Activated CD8-positive, alpha-beta T cell treated with anti-CD3 and anti-CD28 coated beads for 36 hours (primary cell): ENCODE measurements at places on chromosomes 3 and 15. TPM values are rescaled to one million over a fixed set of nuclear protein-coding genes. Genes with fewer than 3 reads are reported as not detected.

TMEM158 gene
- total RNA-seq, result not detected

DNA sequence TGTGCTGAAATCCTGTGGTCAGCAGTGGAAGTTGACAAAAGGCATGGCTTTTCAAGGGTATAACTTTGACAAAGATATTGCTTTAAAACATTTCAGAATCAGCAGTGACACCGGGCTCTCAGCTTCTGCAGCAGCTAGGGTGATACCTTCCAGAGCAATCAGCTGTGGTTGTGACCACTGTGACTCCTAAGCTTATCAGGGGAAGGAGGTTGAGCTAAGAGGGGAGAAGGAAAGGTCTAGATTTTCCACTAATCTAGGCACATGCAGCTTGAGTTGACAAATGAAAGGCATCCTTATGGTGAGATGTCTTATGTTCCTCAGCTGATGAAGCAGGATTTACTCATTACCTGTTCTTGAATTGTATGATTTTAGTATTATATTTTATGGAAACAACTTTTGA, 16.3 kb upstream of the LRRFIP2 start:
- no peaks in the 10 kb centered on the region for H3K36me3 ChIP-seq
- H3K4me1 ChIP-seq, result no peaks in the 10 kb centered on the region
- DNase-seq, result no peak
- no peak overlapping the region for H3K27ac ChIP-seq

DNA sequence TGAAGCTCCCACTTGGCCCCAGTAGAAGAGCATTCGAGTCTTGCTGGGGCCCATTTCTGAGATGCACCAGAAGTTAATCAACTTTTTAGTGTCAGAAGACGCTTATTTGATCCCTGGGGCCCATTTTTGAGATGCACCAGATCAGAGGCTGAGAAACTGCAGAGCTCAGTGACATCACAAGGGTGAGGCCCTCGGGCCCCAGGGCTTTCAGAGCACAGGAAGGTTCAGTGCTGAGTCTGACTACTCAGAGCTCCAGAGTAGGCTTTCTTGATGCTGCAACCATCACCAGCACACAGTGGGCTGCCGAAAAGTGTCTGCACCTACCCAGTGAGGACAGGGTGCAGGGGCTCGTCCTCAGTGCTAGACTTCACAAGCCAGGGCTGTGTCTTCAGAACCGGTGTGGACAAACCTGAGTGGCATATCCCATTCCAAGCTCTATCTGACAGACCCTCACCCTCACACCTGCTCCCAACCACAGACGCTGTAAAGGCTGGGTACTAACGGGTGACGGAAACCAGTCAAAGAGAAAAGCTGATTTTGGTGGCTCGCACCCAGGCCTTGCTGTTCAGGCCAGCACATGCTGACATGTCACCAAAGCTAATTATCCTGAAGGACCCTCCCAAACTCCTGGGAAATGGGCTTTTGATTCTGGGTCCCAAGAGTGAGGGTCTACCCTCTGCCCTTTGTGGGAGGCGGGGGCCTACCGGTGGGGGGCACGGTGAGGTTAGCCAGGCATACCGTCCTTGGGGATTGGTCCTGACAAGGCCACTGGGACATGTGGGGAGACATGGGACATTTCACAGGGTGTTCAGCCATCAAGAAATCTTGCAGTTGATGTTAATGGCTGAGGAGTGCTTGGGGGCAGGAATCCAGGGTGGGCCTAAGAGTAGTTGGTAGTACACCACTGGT, 83.0 kb downstream of the PDCD6IP start:
- no peak overlapping the region for H3K4me3 ChIP-seq
- peaks cover 5% of the 10 kb centered on the region for H3K27me3 ChIP-seq
- no peaks in the 10 kb centered on the region for H3K36me3 ChIP-seq
- no peak for DNase-seq

PIERCE2 gene
- total RNA-seq, result not detected

LRTM1 gene
- not detected for total RNA-seq

GRCh38 chr3:178443634-178444033, 92.6 kb upstream of the KCNMB2 start:
- H3K4me1 ChIP-seq, result no peaks in the 10 kb centered on the region
- no peak for DNase-seq
- H3K36me3 ChIP-seq, result no peaks in the 10 kb centered on the region
- H3K4me3 ChIP-seq, result no peak overlapping the region
- H3K27me3 ChIP-seq, result peaks cover 5% of the 10 kb centered on the region
- H3K27ac ChIP-seq, result no peak overlapping the region

PLA1A gene
- not detected for total RNA-seq

- H3K4me3 ChIP-seq, result no peak overlapping the region
- no peaks in the 10 kb centered on the region for H3K4me1 ChIP-seq
- DNase-seq, result no peak
- peaks cover 12% of the 10 kb centered on the region for H3K27me3 ChIP-seq
- no peak overlapping the region for H3K27ac ChIP-seq
- H3K36me3 ChIP-seq, result no peaks in the 10 kb centered on the region
These were observed 167.6 kb upstream of the ST8SIA2 start for GRCh38 chr15:92226020-92226612.

DNA sequence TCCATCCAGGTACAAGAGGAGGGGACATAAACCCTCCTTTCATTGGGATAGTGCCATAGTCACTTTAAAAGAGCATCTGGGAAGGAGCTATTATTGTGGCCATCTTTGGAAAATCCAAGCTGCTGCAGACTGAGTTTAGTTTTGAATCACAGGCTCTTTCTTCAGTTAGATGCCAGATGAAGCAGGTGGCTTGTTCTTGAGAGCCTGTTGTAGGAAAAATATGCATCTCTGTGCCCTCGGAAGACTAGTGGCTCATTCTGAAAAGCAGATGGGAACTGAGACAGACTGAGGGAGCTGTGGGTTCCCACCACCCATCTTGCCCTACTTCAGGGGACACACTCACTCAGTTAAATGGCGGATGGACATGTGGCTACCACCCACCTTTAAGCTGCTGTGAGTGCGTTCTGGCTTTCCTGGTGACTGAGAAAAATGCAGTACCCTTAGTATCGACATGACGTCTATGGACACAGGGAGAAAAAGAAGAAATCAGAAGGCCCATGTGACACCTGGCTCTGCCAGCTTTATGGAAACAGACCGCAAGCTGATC, 50.2 kb downstream of the RARB start:
- H3K4me1 ChIP-seq, result no peaks in the 10 kb centered on the region
- no peak overlapping the region for H3K27ac ChIP-seq
- no peak for DNase-seq

GRCh38 chr3:73787620-73788019, 162.9 kb upstream of the PDZRN3 start:
- H3K27me3 ChIP-seq, result no peaks in the 10 kb centered on the region
- no peaks in the 10 kb centered on the region for H3K36me3 ChIP-seq
- no peak overlapping the region for H3K27ac ChIP-seq

GOLGA8G gene
- not detected for total RNA-seq

DNA sequence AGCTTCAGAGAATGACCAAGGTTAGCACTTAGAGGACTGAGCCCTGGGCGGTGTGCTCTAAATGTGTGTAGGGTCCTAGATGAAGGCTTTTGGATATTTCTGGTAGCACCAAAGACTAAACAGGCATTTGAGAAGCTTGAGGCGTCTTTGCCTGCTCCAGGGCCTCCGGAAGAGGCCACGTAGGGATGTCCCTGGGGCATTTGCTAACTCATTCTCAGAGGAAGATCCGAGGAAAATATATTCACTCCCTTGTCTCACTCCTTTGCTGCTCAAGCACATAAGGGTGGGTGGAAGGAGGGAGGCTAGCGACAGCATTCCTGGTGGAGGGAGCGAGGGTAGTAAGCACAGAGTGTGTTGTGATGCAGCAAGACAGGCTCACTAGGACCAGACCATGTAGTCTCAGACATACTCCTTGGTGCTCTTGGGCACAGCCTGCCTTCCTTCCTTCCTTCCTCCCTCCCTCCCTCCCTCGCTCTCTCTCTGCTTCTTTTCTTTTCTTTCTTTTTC, 38.5 kb upstream of the XCR1 start:
- no peak for DNase-seq
- H3K4me1 ChIP-seq, result peaks cover 60% of the 10 kb centered on the region
- no peaks in the 10 kb centered on the region for H3K36me3 ChIP-seq
- peak overlapping the region; percentile 31 for H3K4me3 ChIP-seq
- H3K27ac ChIP-seq, result peak overlapping the region; percentile 66

MYD88 gene
- total RNA-seq, result 29.3 TPM

- H3K27me3 ChIP-seq, result no peaks in the 10 kb centered on the region
- H3K27ac ChIP-seq, result no peak overlapping the region
- H3K4me1 ChIP-seq, result no peaks in the 10 kb centered on the region
- no peaks in the 10 kb centered on the region for H3K36me3 ChIP-seq
These were observed 330.5 kb upstream of the KCNMB2 start for GRCh38 chr3:178205740-178206139.

GRCh38 chr3:111851511-111851954, 7.5 kb upstream of the PHLDB2 start:
- H3K4me3 ChIP-seq, result no peak overlapping the region
- no peaks in the 10 kb centered on the region for H3K36me3 ChIP-seq
- no peak overlapping the region for H3K27ac ChIP-seq
- no peak for DNase-seq

SIDT1 gene
- total RNA-seq, result 24.0 TPM

GP5 gene
- 0.72 TPM for total RNA-seq

MUC20 gene
- 0.20 TPM for total RNA-seq

GRCh38 chr3:77053795-77054194, 13.9 kb downstream of the ROBO2 start:
- no peaks in the 10 kb centered on the region for H3K36me3 ChIP-seq
- no peak for DNase-seq
- no peak overlapping the region for H3K4me3 ChIP-seq
- H3K4me1 ChIP-seq, result no peaks in the 10 kb centered on the region
- no peaks in the 10 kb centered on the region for H3K27me3 ChIP-seq

DNA sequence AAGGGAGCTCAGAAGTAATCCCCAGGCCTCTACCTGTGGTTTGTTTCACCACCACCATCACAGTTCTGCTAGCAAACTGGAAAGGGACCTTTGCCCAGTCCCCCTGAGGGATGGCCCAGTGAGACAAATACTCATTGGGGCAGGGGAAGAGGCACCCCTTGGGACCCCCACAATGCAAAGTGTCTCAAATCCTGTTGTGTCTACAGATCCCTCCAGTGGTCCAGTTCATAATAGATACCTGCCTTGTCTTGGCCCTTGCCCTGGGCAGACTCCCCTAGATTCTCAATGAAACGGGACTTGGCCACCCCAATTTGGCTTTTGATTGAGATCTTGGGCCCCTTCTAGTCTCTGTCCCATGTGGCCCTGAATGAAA, 43.8 kb upstream of the RAB6B start:
- no peak for DNase-seq
- peaks cover 5% of the 10 kb centered on the region for H3K27me3 ChIP-seq
- H3K4me1 ChIP-seq, result peaks cover 5% of the 10 kb centered on the region
- H3K4me3 ChIP-seq, result no peak overlapping the region

DNA sequence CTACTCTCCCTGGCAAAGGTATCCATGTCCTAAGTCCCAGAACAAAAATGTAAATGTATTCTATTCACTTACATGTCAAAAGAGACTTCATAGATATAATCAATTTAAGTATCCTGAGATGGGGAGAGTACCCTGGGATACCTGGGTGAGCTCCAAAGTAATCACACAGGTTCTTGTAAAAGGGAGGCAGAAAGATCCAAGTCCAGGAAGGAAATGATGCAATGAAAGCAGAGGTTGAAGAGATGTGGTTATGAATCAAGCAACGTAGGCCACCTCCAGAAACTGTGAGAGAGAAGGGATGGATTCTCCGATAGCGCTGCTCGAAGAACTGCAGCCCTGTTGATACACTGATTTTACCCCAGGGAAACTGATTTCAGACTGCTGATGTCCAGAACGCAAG, 93.9 kb upstream of the VGLL3 start:
- H3K27ac ChIP-seq, result no peak overlapping the region
- H3K4me3 ChIP-seq, result no peak overlapping the region
- DNase-seq, result no peak
- peaks cover 8% of the 10 kb centered on the region for H3K4me1 ChIP-seq
- no peaks in the 10 kb centered on the region for H3K36me3 ChIP-seq

- no peaks in the 10 kb centered on the region for H3K4me1 ChIP-seq
- DNase-seq, result no peak
- no peak overlapping the region for H3K4me3 ChIP-seq
- no peaks in the 10 kb centered on the region for H3K36me3 ChIP-seq
These were observed 167.3 kb downstream of the FAM43A start for GRCh38 chr3:194852831-194853508.

SRGAP3 gene
- total RNA-seq, result 1.8 TPM

BTLA gene
- 12.8 TPM for total RNA-seq

- H3K27ac ChIP-seq, result no peak overlapping the region
- peaks cover 12% of the 10 kb centered on the region for H3K27me3 ChIP-seq
- H3K4me1 ChIP-seq, result peaks cover 37% of the 10 kb centered on the region
- H3K4me3 ChIP-seq, result no peak overlapping the region
- no peak for DNase-seq
- H3K36me3 ChIP-seq, result peaks cover 8% of the 10 kb centered on the region
These were observed 6.5 kb downstream of the IGF1R start for GRCh38 chr15:98654790-98655360.

ANO10 gene
- 6.3 TPM for total RNA-seq

LRRC15 gene
- total RNA-seq, result not detected

GRCh38 chr15:71943806-71944205, 133.5 kb downstream of the NR2E3 start:
- no peaks in the 10 kb centered on the region for H3K36me3 ChIP-seq
- no peaks in the 10 kb centered on the region for H3K27me3 ChIP-seq

DNA sequence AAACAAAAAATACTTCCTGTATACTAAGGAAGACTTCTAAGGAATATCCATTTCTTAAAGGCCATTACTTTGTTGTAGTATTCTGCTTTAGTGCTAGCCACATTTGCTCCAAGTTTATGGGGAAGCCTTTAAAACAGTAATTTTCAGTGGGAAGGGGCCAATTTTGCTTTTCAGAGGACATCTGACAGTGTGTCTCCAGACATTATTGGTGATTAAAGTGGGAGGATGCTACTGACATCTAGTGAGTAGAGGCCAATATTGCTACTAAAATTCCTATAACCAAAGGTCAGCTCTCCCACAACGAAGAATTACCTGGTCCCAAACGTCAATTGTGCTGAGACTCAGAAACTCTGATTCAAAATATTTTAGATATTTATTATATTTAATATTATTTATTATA, 24.8 kb downstream of the SLC28A2 start:
- H3K4me3 ChIP-seq, result no peak overlapping the region
- DNase-seq, result no peak
- H3K27ac ChIP-seq, result no peak overlapping the region
- no peaks in the 10 kb centered on the region for H3K27me3 ChIP-seq
- no peaks in the 10 kb centered on the region for H3K36me3 ChIP-seq

DNA sequence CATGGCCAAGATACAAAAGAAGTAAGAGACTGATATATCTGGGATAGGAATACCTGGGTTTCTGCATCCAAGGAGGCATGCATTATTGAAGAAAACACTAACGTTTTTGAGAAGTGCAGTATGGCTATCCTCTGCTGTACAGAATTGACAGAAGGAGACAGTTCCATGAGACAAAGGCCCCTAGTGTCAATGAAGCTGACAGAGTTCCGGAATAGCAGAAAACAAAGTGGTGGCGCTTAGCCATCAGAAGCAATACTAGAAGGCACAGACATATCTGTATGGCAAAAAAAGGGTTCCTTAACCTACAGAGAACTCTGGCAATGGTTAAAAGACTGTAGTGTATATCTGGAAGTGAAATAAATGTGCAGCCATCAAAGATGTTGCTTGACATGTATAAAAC, 77.8 kb downstream of the VGLL3 start:
- no peak overlapping the region for H3K4me3 ChIP-seq
- H3K36me3 ChIP-seq, result no peaks in the 10 kb centered on the region
- H3K27ac ChIP-seq, result no peak overlapping the region
- no peaks in the 10 kb centered on the region for H3K4me1 ChIP-seq
- no peak for DNase-seq
